ENCODE measurements at places on chromosomes 12 and 14.

- no peaks in the 10 kb centered on the region for H3K27me3 ChIP-seq
- no peaks in the 10 kb centered on the region for H3K36me3 ChIP-seq
These were observed 558.3 kb downstream of the GALC start for GRCh38 chr14:87434680-87435079.

GRCh38 chr12:91637789-91638624 lies 455.4 kb upstream of the DCN start:
- H3K4me1 ChIP-seq = no peaks in the 10 kb centered on the region
- no peaks in the 10 kb centered on the region for H3K36me3 ChIP-seq
- no peak overlapping the region for H3K27ac ChIP-seq
- no peak for DNase-seq

- H3K4me3 ChIP-seq = no peak overlapping the region
- H3K27ac ChIP-seq = no peak overlapping the region
- no peaks in the 10 kb centered on the region for H3K4me1 ChIP-seq
- no peaks in the 10 kb centered on the region for H3K36me3 ChIP-seq
- no peaks in the 10 kb centered on the region for H3K27me3 ChIP-seq
- no peak for DNase-seq
These were observed 85.5 kb upstream of the FZD10 start for GRCh38 chr12:130076752-130077151.

- H3K36me3 ChIP-seq = no peaks in the 10 kb centered on the region
- no peak overlapping the region for H3K4me3 ChIP-seq
- no peaks in the 10 kb centered on the region for H3K4me1 ChIP-seq
- H3K27ac ChIP-seq = no peak overlapping the region
- no peak for DNase-seq
These were observed 173.2 kb downstream of the BRMS1L start for GRCh38 chr14:35999294-35999693.

DNA sequence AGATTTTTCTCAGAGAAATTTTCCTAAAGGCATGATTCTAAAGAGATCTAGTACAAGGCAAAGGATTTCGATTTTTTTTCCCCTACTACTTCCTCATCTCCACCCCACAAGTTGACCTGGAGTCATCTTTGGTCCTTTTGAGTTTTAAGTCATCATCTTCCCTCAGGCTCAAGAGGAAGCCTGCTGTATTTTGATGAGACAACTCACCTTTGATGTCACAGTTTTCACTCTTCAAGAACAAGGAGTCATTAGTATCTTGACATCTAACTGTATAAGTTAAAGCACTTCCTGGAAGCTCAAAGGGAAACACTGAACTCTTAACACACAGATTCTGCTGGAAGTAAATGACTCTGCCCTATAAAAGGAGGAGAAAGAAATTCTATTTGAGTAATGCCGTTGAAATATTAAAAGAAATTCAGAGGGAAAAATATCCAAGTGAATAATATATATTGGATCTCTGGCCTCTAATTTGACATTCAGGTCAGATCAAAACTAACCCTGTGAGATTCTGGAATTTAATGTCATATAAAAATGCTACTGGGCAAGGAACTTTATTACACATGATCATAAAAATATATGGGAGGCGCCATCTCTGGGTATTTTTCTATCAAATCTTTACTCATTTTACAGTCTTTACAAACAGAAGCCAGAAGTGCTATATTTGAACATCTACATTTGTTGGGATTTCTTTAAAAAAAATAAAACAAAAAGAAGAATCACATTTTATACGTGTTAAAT lies 435.0 kb downstream of the NRXN3 start:
- DNase-seq = no peak
- no peak overlapping the region for H3K27ac ChIP-seq
- no peak overlapping the region for H3K4me3 ChIP-seq
- no peaks in the 10 kb centered on the region for H3K4me1 ChIP-seq
- no peaks in the 10 kb centered on the region for H3K36me3 ChIP-seq

- H3K4me1 ChIP-seq = peaks cover 7% of the 10 kb centered on the region
- peak; percentile 79 for DNase-seq
- peak overlapping the region; percentile 52 for H3K27ac ChIP-seq
- no peaks in the 10 kb centered on the region for H3K36me3 ChIP-seq
- no peaks in the 10 kb centered on the region for H3K27me3 ChIP-seq
- no peak overlapping the region for H3K4me3 ChIP-seq
These were observed 164.6 kb upstream of the PARP11 start for GRCh38 chr12:4037747-4038312.

DNA sequence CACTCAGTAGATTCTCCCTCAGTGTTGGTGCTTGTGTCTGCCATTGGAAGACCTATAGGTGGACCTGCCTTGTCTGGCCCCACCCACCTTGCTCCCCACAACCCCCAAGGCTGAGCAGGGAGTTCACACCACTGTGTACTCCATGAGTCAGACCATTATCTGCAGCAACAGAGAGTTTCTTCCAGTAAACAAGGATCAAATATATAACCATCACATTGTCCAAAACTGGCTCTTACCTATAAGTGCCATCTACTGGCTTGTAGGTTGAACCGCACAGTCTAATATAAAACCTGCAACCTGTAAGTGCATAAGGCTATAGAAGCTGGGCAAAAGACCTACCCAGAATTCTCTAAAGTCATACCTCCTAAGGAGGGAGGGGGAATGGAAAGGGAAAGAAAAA lies 7.9 kb downstream of the TAS2R13 start:
- no peak for DNase-seq
- H3K4me3 ChIP-seq = no peak overlapping the region
- no peaks in the 10 kb centered on the region for H3K27me3 ChIP-seq
- H3K4me1 ChIP-seq = no peaks in the 10 kb centered on the region
- H3K27ac ChIP-seq = no peak overlapping the region
- no peaks in the 10 kb centered on the region for H3K36me3 ChIP-seq

GRCh38 chr12:128916425-128916824 lies 63.1 kb downstream of the GLT1D1 start:
- no peaks in the 10 kb centered on the region for H3K36me3 ChIP-seq
- H3K4me3 ChIP-seq = no peak overlapping the region
- DNase-seq = no peak
- no peaks in the 10 kb centered on the region for H3K4me1 ChIP-seq
- no peaks in the 10 kb centered on the region for H3K27me3 ChIP-seq

DNA sequence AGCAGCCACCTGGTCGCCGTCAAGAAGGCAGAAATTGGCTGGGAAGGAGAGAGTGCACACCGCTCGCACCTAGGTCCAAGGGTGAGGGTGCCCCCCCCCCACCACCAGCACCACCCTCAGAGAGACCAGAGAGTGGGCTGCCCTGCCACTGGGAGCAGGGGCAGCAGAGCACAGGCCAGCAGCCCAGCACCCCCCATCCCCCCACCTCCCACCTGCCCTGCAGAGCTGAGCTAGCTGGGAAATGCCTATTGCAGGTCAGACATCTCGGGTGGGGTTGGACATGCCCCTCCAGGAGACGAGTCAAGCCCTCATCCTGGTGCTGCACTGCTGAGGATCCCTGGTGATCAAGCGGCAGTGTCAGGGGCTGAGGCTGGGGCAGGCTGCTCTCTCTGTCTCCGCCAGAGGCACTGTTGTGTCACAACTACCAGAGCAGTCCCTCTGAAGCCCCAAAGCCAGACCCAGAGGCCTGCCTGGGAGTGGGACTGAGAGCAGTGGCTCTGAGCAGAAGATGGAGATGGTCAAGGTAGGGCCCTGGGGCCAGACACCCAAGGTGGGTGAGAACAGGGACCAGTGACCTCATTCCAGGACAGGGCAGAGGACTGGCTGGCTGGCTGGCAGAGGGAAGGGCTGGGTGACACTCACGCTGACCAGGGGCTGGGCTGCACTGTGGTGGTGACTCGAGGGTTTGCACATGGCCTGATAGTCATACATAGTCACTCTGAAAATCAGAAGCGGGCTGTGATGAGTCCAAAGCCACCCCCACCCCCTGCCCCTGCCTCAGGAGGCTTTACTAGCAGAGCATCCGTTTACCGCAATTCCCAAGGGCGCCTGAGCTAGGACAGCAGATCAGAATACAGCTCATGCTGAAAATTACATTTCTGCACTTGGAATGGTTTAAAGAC lies 19.7 kb upstream of the LRTM2 start:
- DNase-seq = no peak
- H3K36me3 ChIP-seq = no peaks in the 10 kb centered on the region
- H3K27me3 ChIP-seq = no peaks in the 10 kb centered on the region
- no peak overlapping the region for H3K27ac ChIP-seq

- H3K4me1 ChIP-seq = no peaks in the 10 kb centered on the region
- H3K36me3 ChIP-seq = no peaks in the 10 kb centered on the region
- H3K27ac ChIP-seq = no peak overlapping the region
These were observed 18.6 kb upstream of the DHRS2 start for GRCh38 chr14:23617539-23617938.

GRCh38 chr12:96371790-96372699 lies 28.2 kb downstream of the CDK17 start:
- H3K4me3 ChIP-seq = no peak overlapping the region
- no peaks in the 10 kb centered on the region for H3K27me3 ChIP-seq
- no peak for DNase-seq
- H3K27ac ChIP-seq = no peak overlapping the region
- peaks cover 10% of the 10 kb centered on the region for H3K4me1 ChIP-seq

DNA sequence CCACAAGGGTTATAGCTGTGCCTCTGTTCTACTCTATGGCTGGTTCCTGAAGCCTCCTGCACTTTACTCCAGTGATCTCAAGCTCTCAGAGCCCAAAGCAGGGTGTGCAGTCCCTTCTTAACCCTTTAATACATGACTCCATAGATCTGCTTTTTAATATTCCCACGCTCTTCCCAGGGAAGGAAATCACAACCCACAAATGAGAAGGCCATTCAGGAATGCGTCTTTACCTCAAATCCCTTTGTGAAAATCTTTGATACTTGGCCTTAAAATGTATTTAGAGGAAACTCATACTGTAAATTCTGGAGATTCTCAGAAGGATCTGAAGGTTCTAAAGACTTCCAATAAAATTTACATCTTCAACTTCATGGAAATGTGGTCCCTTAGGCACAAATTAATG lies 17.0 kb downstream of the NID2 start:
- no peaks in the 10 kb centered on the region for H3K36me3 ChIP-seq
- H3K27ac ChIP-seq = peak overlapping the region; percentile 48
- no peaks in the 10 kb centered on the region for H3K4me1 ChIP-seq

- H3K36me3 ChIP-seq = no peaks in the 10 kb centered on the region
- no peak overlapping the region for H3K4me3 ChIP-seq
- no peaks in the 10 kb centered on the region for H3K4me1 ChIP-seq
- H3K27me3 ChIP-seq = no peaks in the 10 kb centered on the region
- no peak for DNase-seq
- H3K27ac ChIP-seq = peak overlapping the region; percentile 56
These were observed 3.0 kb downstream of the SELPLG start for GRCh38 chr12:108630481-108631207.

GRCh38 chr12:81617915-81618314 lies 141.2 kb downstream of the PPFIA2 start:
- no peaks in the 10 kb centered on the region for H3K36me3 ChIP-seq
- no peaks in the 10 kb centered on the region for H3K4me1 ChIP-seq
- H3K27ac ChIP-seq = no peak overlapping the region
- H3K27me3 ChIP-seq = no peaks in the 10 kb centered on the region

GRCh38 chr12:10957741-10958140 lies 18.7 kb upstream of the TAS2R14 start:
- H3K36me3 ChIP-seq = no peaks in the 10 kb centered on the region
- H3K27me3 ChIP-seq = no peaks in the 10 kb centered on the region
- H3K27ac ChIP-seq = no peak overlapping the region
- no peak overlapping the region for H3K4me3 ChIP-seq

DNA sequence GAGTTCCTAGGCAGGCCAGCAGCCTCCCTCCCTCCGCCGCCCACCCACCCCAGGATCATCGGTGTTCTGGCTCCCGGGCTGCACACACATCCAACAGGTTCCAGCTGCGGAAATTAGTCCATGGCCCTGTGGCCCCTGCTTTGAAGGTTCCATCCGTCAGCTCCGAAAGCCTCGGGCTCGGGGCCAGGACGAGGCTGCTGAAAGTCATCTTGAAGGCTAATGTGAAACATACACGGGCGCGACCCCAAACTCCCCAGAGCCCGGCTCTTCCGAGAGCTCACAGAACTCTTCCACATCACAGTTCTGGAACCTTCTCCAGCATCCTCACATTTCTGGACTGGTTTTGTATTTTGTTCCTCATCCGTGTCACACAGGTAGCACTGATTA lies 19.8 kb downstream of the KDM2B start:
- H3K27me3 ChIP-seq = no peaks in the 10 kb centered on the region
- no peaks in the 10 kb centered on the region for H3K36me3 ChIP-seq
- DNase-seq = no peak
- H3K27ac ChIP-seq = no peak overlapping the region
- H3K4me1 ChIP-seq = peaks cover 3% of the 10 kb centered on the region

GRCh38 chr12:119609358-119609757 lies 15.8 kb downstream of the TMEM233 start:
- no peaks in the 10 kb centered on the region for H3K27me3 ChIP-seq
- DNase-seq = no peak
- H3K4me1 ChIP-seq = no peaks in the 10 kb centered on the region
- no peak overlapping the region for H3K27ac ChIP-seq
- H3K36me3 ChIP-seq = no peaks in the 10 kb centered on the region

GRCh38 chr14:92022036-92022435 lies 17.8 kb downstream of the TRIP11 start:
- no peaks in the 10 kb centered on the region for H3K36me3 ChIP-seq
- DNase-seq = no peak
- no peaks in the 10 kb centered on the region for H3K27me3 ChIP-seq
- H3K27ac ChIP-seq = no peak overlapping the region
- no peaks in the 10 kb centered on the region for H3K4me1 ChIP-seq
- H3K4me3 ChIP-seq = no peak overlapping the region

Measured in colonic mucosa (tissue), 4 donors.